Progenitor cell of endocrine pancreas (in vitro differentiated cells): ENCODE measurements at places on chromosomes 2 and 18. TPM values are rescaled to one million over a fixed set of nuclear protein-coding genes. Genes with fewer than 3 reads are reported as not detected.

The DPYSL5 gene
- 70.3 and 75.0 TPM in 2 replicates for total RNA-seq

The B3GNT7 gene
- 6.5 and 7.6 TPM in 2 replicates for total RNA-seq

The C2orf15 gene
- 16.0 and 19.6 TPM in 2 replicates for total RNA-seq

The MALT1 gene
- 14.1 and 14.9 TPM in 2 replicates for total RNA-seq

The SATB2 gene
- 4.4 and 4.7 TPM in 2 replicates for total RNA-seq

The ARHGAP28 gene
- total RNA-seq: 109 and 117 TPM in 2 replicates

GRCh38 chr2:134508391-134508790 is 210.4 kb downstream of the TMEM163 start:
- H3K36me3 ChIP-seq: no peaks in the 10 kb centered on the region
- H3K27ac ChIP-seq: no peak overlapping the region
- H3K4me1 ChIP-seq: no peaks in the 10 kb centered on the region
- DNase-seq: no peak

DNA sequence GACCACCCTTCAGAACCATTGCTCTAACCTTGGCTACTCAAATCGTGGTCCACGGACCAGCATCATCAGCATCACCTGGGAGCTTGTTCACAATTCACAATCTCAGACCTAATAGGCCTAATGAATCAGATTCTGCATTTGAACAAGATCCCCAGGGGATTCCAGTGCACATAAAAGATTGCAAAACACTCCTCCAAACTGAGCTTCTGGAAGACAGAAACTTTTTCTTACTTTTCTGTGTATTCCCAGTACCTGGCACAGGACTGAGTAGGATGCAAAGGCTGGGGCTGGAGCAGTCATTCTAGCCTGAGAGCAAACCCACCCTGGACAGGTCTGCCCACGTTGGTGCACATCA is 115.1 kb upstream of the COPS8 start:
- DNase-seq: no peak
- H3K36me3 ChIP-seq: no peaks in the 10 kb centered on the region
- peaks cover 26% of the 10 kb centered on the region for H3K4me1 ChIP-seq
- no peak overlapping the region for H3K27ac ChIP-seq

- H3K4me3 ChIP-seq: no peak overlapping the region
- H3K36me3 ChIP-seq: no peaks in the 10 kb centered on the region
- H3K27me3 ChIP-seq: no peaks in the 10 kb centered on the region
- no peaks in the 10 kb centered on the region for H3K4me1 ChIP-seq
These were observed 54.7 kb downstream of the VWC2L start for GRCh38 chr2:214465363-214466146.

- no peaks in the 10 kb centered on the region for H3K27me3 ChIP-seq
- DNase-seq: no peak
- no peak overlapping the region for H3K27ac ChIP-seq
- no peaks in the 10 kb centered on the region for H3K4me1 ChIP-seq
- H3K36me3 ChIP-seq: no peaks in the 10 kb centered on the region
These were observed 60.7 kb downstream of the CXCR4 start for GRCh38 chr2:136057023-136057801.

DNA sequence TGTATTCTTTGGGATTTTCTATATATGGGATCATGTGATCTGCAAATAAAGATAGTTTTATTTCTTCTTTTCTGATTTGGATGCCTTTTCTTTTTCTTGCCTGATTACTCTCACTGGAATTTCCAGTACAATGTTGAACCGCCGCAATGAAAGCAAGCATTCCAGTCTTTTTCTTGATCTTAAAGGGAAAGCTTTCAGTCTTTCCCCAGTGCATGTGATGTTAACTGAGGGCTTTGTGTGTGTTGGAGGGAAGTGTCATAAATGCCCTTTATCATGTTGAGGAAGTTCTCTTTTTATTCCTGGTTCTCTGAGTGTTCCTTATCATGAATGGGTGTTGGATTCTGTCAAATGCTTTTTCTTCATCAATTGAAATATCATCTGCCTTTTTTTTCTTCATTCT is 16.9 kb upstream of the CYBRD1 start:
- no peaks in the 10 kb centered on the region for H3K27me3 ChIP-seq
- no peak for DNase-seq
- no peaks in the 10 kb centered on the region for H3K4me1 ChIP-seq
- no peaks in the 10 kb centered on the region for H3K36me3 ChIP-seq
- H3K4me3 ChIP-seq: no peak overlapping the region

DNA sequence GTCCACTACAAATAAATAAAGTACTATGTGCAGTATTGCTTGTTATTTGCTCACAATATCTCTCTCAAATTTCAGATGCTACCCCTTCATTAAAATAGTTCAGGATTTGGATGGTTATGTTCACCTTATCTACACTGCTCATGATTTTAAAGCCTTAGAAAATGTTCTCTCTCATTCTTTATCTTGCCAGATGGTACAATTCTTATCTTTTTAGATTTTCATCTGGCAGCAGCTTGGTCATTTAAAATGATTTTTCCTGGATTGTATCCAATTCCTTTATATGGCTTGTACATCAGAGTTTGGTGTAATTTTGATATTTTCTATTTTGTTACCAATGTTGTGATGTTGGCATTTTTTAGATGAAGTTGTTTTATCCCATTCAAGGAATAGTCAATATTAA is 10.1 kb upstream of the ADAM23 start:
- H3K27me3 ChIP-seq: peaks cover 8% of the 10 kb centered on the region
- no peak for DNase-seq
- no peaks in the 10 kb centered on the region for H3K36me3 ChIP-seq
- H3K4me1 ChIP-seq: no peaks in the 10 kb centered on the region
- H3K27ac ChIP-seq: no peak overlapping the region
- H3K4me3 ChIP-seq: no peak overlapping the region

DNA sequence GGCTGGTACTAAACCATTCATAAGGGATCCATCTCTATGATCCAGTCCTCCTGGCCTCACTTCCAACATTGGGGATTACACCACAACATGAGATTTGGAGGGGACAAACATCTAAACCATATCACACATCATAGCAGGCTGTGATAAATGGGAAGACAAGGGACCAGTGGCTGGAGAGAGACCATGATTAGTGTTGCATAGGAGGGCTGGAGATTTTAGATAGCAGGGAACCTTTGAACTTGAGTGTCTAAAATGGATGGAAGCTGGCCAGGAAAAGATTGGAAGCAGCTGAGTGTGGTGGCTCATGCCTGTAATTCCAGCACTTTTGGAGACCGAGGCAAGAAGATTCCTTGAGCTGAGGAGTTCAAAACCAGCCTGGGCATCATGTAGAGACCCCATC is 12.4 kb upstream of the SCG2 start:
- no peak overlapping the region for H3K27ac ChIP-seq
- peaks cover 59% of the 10 kb centered on the region for H3K27me3 ChIP-seq
- no peak overlapping the region for H3K4me3 ChIP-seq
- no peaks in the 10 kb centered on the region for H3K36me3 ChIP-seq

DNA sequence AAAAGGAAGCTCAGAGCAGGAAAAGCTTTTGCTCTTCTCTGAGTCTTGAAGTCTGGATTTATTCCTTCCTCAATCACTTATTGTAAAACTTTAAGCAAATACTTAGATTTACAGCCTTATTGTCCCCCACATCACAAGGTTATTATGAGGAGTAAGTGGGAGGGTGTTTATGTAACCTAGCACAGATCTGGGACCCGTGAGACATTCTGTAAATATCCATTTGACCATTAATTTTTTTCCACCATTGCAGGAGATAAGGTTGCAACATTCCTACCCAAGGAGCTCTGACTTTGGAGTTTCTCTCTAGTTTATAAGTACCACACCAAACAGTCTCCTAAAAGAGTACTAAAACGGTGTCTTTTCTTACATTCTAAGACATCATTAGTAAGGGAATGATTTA is 52.1 kb upstream of the CTIF start:
- H3K36me3 ChIP-seq: no peaks in the 10 kb centered on the region
- peaks cover 20% of the 10 kb centered on the region for H3K4me1 ChIP-seq
- H3K27ac ChIP-seq: no peak overlapping the region
- no peaks in the 10 kb centered on the region for H3K27me3 ChIP-seq
- H3K4me3 ChIP-seq: no peak overlapping the region

DNA sequence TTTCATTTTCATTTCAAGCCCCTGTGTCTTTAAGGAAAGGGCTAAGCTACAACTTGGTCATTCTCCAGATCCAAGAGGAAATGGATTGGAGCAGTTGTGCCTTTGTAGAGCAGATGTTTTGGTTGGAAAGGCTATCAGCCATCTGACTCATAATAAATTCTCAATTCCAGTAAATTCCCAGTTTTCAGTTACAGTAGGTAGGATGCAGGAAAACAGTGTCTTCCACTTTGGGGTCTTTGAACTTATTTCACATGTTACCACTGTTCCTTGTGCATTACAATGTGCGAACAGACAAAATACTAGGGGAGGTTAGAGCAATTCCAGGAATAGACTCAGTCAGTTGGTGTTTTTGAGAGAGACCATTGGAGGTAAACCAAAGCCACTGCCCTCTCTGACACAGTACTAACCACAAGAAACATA is 211.9 kb downstream of the BABAM2 start:
- peaks cover 1% of the 10 kb centered on the region for H3K36me3 ChIP-seq
- H3K27me3 ChIP-seq: no peaks in the 10 kb centered on the region
- DNase-seq: no peak
- H3K4me1 ChIP-seq: peaks cover 4% of the 10 kb centered on the region

GRCh38 chr2:55604027-55604565 is 13.3 kb downstream of the PPP4R3B start:
- H3K4me1 ChIP-seq: peaks cover 2% of the 10 kb centered on the region
- H3K27ac ChIP-seq: no peak overlapping the region
- no peak for DNase-seq
- H3K4me3 ChIP-seq: no peak overlapping the region

DNA sequence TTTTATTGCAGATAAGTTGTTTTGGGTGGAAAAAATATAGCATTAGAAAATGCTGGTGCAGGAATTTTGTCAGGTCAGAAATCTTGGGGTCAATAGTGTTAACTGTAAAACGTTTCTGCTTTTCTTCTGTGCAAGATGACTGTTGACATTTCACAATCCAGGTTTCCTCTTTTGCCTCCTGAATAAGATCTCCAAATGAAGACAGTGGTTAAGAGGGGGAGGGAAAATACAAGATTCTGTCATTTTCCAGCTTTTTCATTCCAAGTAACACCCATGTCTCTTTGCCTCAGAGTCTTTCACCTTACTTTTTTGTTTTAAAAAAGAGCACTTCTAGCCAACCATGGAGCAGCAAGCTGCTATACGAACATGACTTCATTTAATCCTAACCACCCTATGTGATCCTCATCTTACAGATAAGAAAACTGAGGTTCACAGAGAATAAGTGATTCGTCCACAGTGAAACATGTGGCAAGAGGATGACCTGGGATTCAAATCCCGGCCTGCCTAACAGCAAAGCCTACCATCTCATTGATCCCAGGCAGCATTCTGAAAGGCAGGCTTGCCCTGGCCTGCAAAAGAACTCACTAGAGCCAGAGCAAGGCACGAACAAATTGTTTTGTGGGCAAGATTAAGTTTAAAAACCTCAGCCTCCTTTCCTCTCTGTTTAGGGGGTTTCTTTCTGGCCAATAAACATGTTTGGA is 3.0 kb downstream of the PLEK start:
- H3K27ac ChIP-seq: no peak overlapping the region
- no peaks in the 10 kb centered on the region for H3K36me3 ChIP-seq
- H3K4me3 ChIP-seq: no peak overlapping the region
- DNase-seq: no peak
- H3K4me1 ChIP-seq: no peaks in the 10 kb centered on the region

DNA sequence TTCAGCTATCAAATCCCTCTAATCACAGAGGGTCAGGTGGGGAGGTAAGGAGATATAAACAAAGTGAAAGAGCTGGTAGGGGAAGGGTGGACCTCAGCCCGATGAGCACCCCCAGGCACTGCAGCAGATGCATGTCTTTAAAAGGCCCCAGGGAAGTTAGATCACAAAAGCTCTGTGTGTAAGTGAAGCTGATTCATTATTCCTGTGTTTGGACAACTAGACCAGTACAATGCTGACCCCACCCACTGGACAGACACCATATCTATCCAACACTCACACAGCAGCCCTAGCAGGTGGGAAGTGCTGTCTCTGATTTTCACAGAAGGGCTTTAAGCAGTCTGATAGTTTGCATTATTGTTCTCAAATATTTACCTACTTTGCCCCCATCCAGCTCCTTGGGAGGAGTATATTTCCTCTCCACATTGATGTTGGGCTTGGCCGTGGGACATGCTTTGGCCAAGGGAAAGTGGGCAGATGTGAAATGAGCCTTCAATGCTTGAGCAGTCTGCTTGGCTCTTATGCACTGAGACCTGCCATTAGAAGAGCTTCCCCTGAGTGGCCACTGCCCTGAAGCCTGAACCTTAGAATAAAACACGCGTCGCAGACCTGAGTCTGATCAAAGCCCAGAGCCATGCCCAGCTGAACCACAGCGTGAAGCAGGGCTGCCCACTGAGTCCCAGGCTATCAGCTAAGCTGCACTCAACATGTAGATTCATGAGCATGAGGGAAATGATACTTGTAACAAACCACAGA is 111.4 kb downstream of the COPS8 start:
- peaks cover 16% of the 10 kb centered on the region for H3K27me3 ChIP-seq
- no peak overlapping the region for H3K27ac ChIP-seq
- peaks cover 8% of the 10 kb centered on the region for H3K4me1 ChIP-seq
- no peaks in the 10 kb centered on the region for H3K36me3 ChIP-seq

- H3K4me3 ChIP-seq: no peak overlapping the region
- H3K27ac ChIP-seq: no peak overlapping the region
- peaks cover 1% of the 10 kb centered on the region for H3K4me1 ChIP-seq
- H3K36me3 ChIP-seq: no peaks in the 10 kb centered on the region
- H3K27me3 ChIP-seq: peaks cover 10% of the 10 kb centered on the region
These were observed 399.7 kb downstream of the MTX2 start for GRCh38 chr2:176668912-176669311.

DNA sequence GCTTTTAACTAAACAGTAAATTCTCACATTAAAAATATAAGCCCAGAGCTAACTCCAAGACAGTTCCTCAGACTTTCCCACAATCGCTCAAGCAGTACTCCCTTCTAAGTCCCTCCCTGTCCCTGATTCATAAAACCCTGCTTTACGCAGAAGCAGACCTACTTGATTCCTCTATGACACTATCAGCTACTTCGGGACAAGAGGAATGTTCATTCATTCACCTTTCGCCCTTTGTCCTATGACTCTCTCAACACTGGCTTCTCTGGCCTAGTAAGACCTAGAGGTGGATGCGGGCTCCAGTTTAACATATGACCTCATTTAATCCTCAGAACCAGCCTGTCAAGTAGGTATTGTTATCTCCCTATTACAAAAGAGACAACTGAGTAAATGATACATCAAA is 10.2 kb downstream of the LPIN2 start:
- no peak for DNase-seq
- no peaks in the 10 kb centered on the region for H3K27me3 ChIP-seq
- H3K4me3 ChIP-seq: no peak overlapping the region
- H3K4me1 ChIP-seq: peaks cover 11% of the 10 kb centered on the region

GRCh38 chr2:44286884-44287638 is 11.8 kb downstream of the SLC3A1 start:
- no peak for DNase-seq
- H3K27ac ChIP-seq: no peak overlapping the region
- H3K36me3 ChIP-seq: no peaks in the 10 kb centered on the region
- peaks cover 42% of the 10 kb centered on the region for H3K4me1 ChIP-seq

GRCh38 chr18:58418361-58418760 is 210.5 kb downstream of the ALPK2 start:
- H3K4me3 ChIP-seq: no peak overlapping the region
- H3K27ac ChIP-seq: no peak overlapping the region
- H3K4me1 ChIP-seq: peaks cover 20% of the 10 kb centered on the region
- peaks cover 24% of the 10 kb centered on the region for H3K27me3 ChIP-seq

GRCh38 chr18:1006304-1006703 is 101.6 kb downstream of the ADCYAP1 start:
- peaks cover 4% of the 10 kb centered on the region for H3K36me3 ChIP-seq
- no peak overlapping the region for H3K27ac ChIP-seq
- no peak for DNase-seq
- no peaks in the 10 kb centered on the region for H3K27me3 ChIP-seq
- peaks cover 2% of the 10 kb centered on the region for H3K4me1 ChIP-seq
